T-cell (primary cell): ENCODE measurements at places on chromosomes 2 and 18.
A peak's percentile ranks its signal among the peaks of the same experiment; 100 is the strongest.

DNA sequence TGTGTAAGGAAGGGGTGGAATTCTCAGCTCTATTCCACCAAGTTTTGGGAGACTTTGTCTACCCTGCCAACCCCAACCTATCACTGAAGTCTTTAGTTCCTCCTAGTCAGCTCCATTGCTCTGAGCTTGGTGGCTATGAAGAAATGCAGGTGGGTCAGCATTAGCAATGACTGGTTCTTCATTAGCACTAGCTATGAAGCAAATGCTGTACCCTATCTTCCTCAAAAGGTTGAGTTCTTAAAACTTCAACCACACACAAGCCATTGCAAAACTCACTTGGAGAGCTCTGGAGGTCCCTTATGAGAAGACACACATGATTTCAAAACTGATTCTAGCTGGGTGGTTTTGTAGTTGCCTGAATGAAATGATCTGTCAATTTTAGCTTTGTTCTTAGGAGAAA is 193.8 kb downstream of the IKZF2 start:
- no peak for DNase-seq

GRCh38 chr2:173652767-173653431 is 298.2 kb downstream of the CDCA7 start:
- no peak for DNase-seq

DNA sequence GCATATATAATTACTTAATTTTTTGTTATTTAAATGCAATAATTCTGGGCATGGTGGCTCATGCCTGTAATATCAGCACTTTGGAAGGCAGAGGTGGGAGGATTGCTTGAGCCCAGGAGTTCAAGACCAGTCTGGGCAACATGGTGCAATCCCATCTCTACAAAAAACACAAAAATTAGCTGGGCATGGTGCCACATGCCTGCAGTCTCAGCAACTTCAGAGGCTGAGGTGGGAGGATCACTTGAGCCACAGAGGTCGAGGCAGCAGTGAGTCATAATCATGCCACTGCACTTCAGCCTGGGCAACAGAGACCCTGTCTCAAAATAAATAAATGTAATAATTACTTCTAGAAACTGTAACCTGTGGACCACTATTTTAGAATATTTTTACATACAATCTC is 21.5 kb upstream of the TMEM87B start:
- no peak for DNase-seq

- DNase-seq, result no peak
Observed at GRCh38 chr2:181042706-181043105, 62.3 kb downstream of the UBE2E3 start.

DNA sequence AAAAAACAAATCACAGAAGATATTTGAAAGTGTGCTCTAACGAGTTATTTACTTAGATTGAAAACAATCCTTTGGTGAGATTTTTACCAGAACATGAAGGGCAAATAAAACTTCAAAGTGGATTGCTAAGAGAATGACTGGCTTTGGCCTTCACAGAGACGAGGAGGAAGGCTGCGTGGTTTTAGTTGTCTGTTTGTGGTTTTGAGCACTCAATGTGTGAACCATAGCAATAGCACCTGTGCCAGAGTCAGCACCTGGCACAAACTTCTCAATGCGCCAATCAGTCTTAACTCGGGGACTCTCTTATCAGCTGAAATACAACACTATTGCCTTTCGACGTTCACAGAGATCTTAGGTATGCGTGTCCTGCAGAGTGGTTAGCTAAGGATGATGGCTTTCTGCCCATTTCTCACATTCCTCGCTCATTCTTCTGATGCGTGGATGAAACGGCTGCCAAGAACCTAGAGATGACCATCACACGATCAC is 70.0 kb downstream of the MBP start:
- peak; percentile 62 for DNase-seq

- DNase-seq, result no peak
Observed at GRCh38 chr2:231296401-231296974, 98.1 kb downstream of the ARMC9 start.

DNA sequence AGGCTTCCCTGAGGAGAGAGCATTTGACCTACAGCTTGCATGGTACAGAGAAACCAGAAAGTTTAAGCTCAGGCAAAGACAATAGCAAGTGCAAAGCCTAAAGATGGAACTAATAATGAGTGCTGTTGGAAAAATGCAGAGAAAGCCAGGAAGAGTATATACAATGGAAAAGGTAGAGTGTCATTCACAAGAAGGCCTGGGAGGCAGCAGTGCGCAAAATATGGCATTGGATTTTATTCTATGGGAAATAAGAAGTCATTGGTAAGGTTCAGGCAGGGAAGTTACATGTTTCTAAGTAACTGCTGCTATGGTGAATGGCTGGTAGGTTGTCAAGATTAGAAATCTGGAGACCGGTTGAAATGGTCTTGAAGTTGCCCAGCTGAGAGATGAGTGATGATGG is 2167.3 kb upstream of the CELF4 start:
- no peak for DNase-seq

GRCh38 chr2:109333414-109334210 is 204.6 kb downstream of the SH3RF3 start:
- DNase-seq, result no peak

DNA sequence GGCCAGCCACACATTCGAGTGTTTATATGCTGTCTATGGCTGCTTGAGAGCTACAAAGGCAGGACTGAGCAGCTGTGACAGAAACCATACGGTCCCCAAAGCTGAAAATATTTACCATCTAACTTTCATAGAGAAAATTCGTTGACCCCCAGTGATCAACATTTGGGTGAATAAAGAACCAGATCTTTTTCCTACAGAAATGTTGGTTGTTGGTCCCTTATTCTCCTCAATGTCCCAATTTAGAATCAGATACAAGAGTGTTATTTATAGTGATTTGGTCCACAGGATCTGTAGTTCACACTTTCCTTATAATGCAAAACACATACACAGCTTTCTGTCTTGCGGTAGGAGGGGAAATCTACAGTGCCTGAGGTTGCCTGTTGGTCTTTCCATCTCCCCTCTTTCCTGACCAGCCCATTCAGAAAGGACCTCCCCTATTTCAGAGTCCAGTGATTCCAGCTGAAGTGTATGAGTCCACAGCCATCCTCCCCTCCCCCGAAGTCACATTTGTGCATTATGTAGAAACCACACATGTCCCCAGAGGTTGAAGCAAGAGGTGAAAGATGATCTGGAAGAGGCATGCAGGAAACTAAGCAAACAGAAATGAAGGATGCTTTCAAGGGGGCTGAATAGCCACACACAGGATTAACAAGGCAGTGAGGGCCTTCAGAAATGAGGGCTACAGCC is 61.9 kb downstream of the SPRED2 start:
- no peak for DNase-seq

- DNase-seq, result no peak
Observed at GRCh38 chr18:37985126-37985525, 419.5 kb upstream of the CELF4 start.

GRCh38 chr2:238650536-238650935 is 197.3 kb upstream of the TWIST2 start:
- DNase-seq, result no peak

DNA sequence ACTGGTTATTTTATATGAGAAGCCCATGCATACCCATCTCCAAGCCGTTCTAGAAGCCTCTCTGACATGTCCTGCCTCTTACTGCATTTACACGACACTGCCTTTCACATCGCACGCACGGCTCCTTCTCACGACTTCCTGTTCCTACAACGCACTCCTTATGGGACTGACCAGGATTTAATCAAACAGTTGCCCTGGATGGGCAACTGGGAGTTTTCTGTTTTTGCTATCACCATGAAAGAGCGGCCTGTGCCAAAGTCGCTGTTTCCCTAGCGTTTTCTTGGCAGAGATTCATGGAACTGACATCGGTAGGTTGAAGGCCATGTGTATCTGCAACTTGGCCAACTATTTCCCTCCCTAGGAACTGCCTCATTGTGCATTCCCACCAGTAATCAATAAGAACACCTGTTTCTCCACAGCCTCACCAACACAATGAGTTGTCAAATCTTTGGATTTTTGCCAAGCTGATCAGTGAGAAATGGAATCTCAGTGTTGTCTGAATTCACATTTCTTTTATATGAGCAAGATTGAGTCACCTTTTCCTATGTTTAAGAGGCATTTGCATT is 97.2 kb upstream of the OTOS start:
- no peak for DNase-seq

- DNase-seq, result no peak
Observed at GRCh38 chr18:13389491-13390131, 171.1 kb downstream of the LDLRAD4 start.

GRCh38 chr2:168354499-168354898 is 101.6 kb upstream of the CERS6 start:
- no peak for DNase-seq
